ENCODE measurements at places on chromosomes 11 and 22. TPM values are rescaled to one million over a fixed set of nuclear protein-coding genes. Genes with fewer than 3 reads are reported as not detected.

Gene DUSP8
- total RNA-seq = 16.1 TPM

Gene KRTAP5-1
- not detected for total RNA-seq

Gene PIWIL4
- 11.6 TPM for total RNA-seq

Gene APOA5
- not detected for total RNA-seq

Gene SLC16A8
- total RNA-seq = not detected

Gene OTOG
- 0.21 TPM for total RNA-seq

Gene CDCA5
- total RNA-seq = 18.7 TPM

Gene SYCE3
- not detected for total RNA-seq

Gene EIF4G2
- 1,043 TPM for total RNA-seq

Gene ILK
- total RNA-seq = 92.7 TPM

Gene C22orf31
- 0.63 TPM for total RNA-seq

Gene OR52K1
- not detected for total RNA-seq

Gene SERPING1
- 58.5 TPM for total RNA-seq

Gene MRGPRE
- total RNA-seq = not detected

Gene SLC3A2
- total RNA-seq = 287 TPM

Gene ENTHD1
- not detected for total RNA-seq

Gene RTN4RL2
- total RNA-seq = 10.4 TPM

Gene C1QTNF4
- 0.43 TPM for total RNA-seq

Gene BRSK2
- 8.6 TPM for total RNA-seq

Gene DBX1
- total RNA-seq = 0.36 TPM

Gene SLC6A5
- not detected for total RNA-seq

Gene PKDREJ
- total RNA-seq = 0.05 TPM

Gene SULT4A1
- 10.8 TPM for total RNA-seq

Gene LRRC74B
- total RNA-seq = not detected

Gene KCNJ4
- total RNA-seq = 2.0 TPM

Gene DAGLA
- 7.8 TPM for total RNA-seq

Gene TRIM48
- not detected for total RNA-seq

Gene CRACR2B
- total RNA-seq = 10.3 TPM

Gene OR10D3
- total RNA-seq = 0.26 TPM

Gene CST6
- not detected for total RNA-seq

Gene FOLH1
- 2.9 TPM for total RNA-seq

Gene MUC2
- total RNA-seq = 1.5 TPM

Gene CSNK2A3
- 0.69 TPM for total RNA-seq

Gene TEX54
- total RNA-seq = not detected

Gene REXO2
- total RNA-seq = 166 TPM

Gene CCDC87
- total RNA-seq = 0.94 TPM

Gene MIAT
- 12.2 TPM for total RNA-seq

Gene YAP1
- 199 TPM for total RNA-seq

Gene MMP13
- not detected for total RNA-seq

Gene VSTM5
- total RNA-seq = 0.24 TPM

All from type B pancreatic cell (in vitro differentiated cells).